Activated CD8-positive, alpha-beta memory T cell treated with anti-CD3 and anti-CD28 coated beads, Interleukin-2, amount 50 U/mL, for 4 hours (primary cell): ENCODE measurements at places on chromosomes 3 and 15.
A peak's percentile ranks its signal among the peaks of the same experiment; 100 is the strongest.

- DNase-seq: peak; percentile 44
These were observed 274.2 kb downstream of the FOXP1 start for GRCh38 chr3:71309342-71309741.

- DNase-seq: no peak
These were observed 44.5 kb upstream of the PDE8A start for GRCh38 chr15:84937144-84937543.

- no peak for DNase-seq
These were observed 37.5 kb downstream of the CD86 start for GRCh38 chr3:122092460-122093165.

- no peak for DNase-seq
These were observed 1.3 kb downstream of the HHLA2 start for GRCh38 chr3:108297647-108298046.

GRCh38 chr3:71039332-71039731 lies 544.2 kb downstream of the FOXP1 start:
- no peak for DNase-seq

- DNase-seq: no peak
These were observed 158.8 kb downstream of the CLSTN2 start for GRCh38 chr3:140093742-140094141.

GRCh38 chr15:22808240-22808639 lies 21.8 kb downstream of the NIPA1 start:
- DNase-seq: no peak

- DNase-seq: no peak
These were observed 65.6 kb upstream of the PRICKLE2 start for GRCh38 chr3:64290864-64291263.

DNA sequence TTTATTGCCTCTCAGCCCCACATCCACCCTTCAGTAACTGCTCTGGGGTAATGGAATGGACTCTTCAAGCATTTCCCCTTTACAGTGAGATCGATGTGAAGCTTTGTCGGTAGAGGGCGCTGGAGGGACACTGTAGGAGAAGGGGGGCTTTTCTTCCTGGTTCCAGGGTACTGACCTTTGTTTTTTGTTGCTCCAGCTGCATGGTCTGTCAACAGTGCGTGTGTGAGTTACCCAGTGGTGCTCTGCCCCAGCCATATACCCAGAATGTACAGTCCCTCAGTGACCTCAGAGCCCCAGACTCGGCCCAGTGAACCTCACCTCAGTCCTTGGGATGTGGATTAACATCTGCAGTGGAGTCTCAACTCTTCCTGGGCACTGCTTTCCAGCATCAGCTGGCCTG lies 180.3 kb upstream of the TSC22D2 start:
- no peak for DNase-seq

DNA sequence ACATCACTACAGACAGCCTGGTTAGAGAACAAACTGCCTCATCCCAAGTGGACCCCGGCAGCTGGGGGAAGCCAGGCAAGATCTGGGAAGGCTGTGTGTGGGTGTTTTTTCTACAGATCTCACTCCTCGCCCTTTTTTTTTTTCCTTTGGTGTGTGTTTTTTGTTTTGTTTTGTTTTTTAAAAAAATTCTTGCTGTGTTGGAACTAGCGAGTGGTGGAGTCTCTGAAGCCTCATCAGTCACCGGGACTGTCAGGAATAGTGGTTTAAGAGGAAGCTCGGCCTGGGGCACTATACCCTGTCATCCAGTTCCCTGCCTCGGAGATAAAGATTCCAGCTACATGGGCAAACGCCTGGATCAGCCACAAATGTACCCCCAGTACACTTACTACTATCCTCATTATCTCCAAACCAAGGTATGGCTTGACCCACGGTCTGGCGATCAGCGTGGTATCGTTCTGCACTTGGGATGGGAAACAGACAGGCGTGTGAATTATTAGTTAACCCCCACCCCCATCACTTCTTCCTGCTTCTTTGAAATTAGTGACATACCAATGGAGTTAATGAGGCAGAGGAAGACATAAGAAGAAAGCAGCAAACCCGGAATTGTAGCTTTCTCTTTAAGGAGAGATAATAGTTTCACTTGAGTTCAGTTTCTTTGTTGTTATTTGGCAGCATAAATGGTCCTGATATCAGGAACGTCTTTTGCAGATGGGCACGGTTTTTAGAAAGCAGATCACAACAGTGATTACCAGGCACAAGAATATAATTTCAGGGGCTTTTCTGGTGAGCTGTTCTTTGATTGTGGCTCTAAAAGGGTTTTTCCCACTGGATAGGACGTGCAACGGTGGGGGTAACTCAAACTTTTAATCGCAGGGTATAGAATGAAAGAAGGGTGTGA lies 722 bp downstream of the RBMS3 start:
- no peak for DNase-seq

DNA sequence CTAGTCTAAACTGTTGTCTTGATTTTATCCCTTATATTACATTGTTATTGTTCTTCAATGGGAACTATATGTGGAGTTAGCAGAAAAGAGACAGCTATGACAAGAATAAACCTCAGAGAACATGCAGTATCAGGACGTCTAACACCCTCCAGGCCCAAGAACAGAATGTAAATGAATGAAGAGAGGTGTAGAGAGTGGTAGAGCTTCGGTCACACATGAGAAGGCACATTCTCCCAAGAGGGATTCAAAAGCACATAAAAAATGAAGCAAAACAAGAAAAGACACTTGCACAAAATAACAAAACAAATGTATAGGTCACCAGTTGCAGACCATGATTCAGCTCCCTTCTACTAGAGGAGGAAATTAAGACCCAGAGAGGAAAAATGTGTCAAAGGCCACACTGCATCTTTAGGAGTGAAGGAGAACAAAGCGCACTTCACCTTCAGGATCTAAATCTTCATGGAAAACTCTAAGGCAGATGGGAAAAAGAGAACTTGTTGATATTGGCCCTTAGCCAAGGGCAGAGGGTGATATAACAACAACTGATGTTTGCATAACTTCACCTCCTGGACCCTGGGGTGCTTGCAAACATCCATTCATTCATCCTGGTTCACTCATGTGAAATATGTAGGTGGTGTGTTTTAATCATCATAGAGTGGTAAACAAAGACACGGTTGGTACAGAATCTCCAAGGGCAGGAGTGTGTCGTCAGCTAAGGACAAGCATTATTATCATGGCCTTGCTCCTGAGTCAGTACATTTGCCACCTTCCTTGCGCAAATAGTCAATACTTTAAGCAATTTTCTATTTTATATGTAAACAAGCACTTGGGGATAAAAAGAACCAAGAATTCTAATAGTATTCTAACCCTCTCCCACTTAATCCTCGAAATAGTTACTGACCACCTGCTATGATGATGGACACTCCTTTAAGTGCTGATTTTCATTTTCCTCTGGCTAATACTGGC lies 8.8 kb downstream of the NEK10 start:
- DNase-seq: no peak

GRCh38 chr15:65051266-65051665 lies 6.1 kb downstream of the SLC51B start:
- DNase-seq: no peak

DNA sequence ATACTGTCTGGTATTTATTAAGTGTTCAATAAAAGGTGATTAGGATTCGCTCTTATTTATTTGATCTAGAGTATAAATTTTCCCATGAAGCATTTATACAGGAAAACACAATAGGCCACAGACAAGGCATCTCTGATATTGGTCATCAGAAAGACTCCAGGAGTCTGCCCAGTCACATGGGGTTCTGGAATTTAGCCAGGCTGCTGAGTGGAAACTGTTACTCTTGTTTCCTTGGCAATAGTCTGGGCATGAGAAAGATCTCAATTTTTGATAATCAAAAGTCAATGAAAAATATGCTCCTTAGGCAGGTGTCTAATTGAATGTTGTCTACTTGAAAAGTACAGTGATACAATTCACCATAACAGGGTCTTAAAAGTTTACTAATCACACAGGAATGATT lies 161.2 kb downstream of the FRMD5 start:
- DNase-seq: no peak

- no peak for DNase-seq
These were observed 4.7 kb upstream of the OCA2 start for GRCh38 chr15:28103831-28104230.

DNA sequence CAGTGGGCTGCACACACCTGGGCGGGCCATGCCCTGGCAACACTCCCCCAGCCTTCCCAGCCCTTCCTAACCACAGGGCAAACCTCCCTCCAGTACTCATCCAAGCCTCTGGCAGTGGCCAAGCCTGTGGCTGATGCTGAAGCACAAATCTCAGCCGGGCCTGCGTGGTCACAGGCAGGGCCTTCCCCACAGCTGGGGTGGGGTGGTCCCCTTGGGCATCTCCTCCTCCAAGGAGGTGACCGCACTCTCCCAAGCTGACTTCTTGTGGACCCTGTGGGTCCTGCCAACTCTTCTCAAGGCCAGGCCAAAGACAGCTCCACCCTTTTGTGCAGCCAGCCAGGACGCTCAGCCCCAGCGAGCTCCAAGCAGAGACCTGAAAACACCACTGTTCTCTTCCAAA lies 21.4 kb downstream of the GRAMD2A start:
- no peak for DNase-seq

- DNase-seq: peak; percentile 14
These were observed 37.0 kb upstream of the TRIM71 start for GRCh38 chr3:32780735-32781210.

GRCh38 chr3:173945170-173945569 lies 547.6 kb downstream of the NLGN1 start:
- DNase-seq: no peak

DNA sequence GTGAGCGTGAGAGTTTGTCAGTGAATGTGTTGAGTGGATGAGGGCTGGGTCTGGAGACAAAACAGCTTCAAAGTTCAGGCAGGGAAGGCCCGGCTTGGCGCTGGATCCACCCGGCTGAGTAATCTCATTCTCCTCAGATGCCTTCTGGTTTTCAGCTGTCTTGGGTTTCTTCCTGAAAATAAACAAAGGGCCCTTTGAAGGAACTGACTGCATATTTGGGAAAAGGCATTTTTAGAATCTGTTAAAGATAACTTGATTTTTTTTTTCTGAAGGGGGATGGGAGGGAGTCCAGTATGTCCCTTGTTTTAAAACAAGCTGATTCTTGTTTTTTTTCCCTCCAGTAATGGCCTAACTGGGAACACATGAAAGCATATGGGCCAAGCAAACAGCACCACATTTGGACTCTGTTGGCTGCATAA lies 86.4 kb downstream of the TIGIT start:
- DNase-seq: no peak
